ENCODE measurements at places on chromosomes 12 and 14.

DNA sequence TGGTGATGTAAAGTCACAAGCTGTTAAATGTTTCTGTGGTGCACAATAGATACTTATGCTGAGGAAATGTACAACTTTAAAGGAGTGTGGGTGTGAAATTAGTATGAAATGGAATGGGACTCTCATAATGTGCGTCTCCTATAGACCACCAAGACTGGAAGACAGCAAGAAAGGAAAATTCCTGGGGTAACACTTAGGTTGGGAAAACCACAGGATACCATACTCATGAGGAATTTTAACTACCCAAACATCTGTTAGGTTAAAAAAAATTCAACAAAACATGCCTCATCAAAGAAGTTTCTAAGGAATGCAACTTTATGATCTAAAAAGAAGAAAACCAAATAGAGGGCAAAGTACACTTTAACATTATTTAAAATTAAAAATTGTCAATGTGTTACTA, 113.7 kb upstream of the MYF6 start:
- DNase-seq = no peak

GRCh38 chr14:64632056-64632455, 72.2 kb upstream of the PLEKHG3 start:
- no peak for DNase-seq

GRCh38 chr14:68740788-68741476, 51.9 kb downstream of the ZFP36L1 start:
- no peak for DNase-seq

GRCh38 chr12:47312808-47313426, 233.2 kb upstream of the AMIGO2 start:
- no peak for DNase-seq

GRCh38 chr14:33510991-33511390, 439.9 kb downstream of the EGLN3 start:
- DNase-seq = no peak

- peak; percentile 53 for DNase-seq
These were observed 6.3 kb downstream of the TNFRSF1A start for GRCh38 chr12:6335451-6336078.

DNA sequence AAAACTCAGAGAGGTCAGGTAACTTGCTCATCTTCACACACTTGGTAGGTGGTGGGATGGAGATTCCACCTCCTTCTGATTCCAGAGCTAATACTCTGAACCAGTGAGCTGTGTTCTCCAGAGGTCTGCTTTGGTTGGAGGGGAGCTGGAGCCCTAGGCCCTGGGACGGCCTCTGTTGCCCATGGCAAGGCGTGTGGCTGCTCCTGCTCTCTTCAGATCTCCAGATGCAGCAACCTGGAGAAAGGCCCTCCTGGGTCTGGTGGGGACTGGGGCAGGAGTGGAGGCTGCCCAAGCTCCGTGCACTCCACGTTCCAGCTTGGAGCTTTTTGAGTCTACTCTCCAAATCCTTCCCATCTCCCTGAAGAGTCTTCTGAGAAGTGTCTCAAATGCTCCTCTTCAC, 10.7 kb downstream of the CCND2 start:
- DNase-seq = no peak

- DNase-seq = no peak
These were observed 15.7 kb downstream of the ARL6IP4 start for GRCh38 chr12:122996188-122996601.

DNA sequence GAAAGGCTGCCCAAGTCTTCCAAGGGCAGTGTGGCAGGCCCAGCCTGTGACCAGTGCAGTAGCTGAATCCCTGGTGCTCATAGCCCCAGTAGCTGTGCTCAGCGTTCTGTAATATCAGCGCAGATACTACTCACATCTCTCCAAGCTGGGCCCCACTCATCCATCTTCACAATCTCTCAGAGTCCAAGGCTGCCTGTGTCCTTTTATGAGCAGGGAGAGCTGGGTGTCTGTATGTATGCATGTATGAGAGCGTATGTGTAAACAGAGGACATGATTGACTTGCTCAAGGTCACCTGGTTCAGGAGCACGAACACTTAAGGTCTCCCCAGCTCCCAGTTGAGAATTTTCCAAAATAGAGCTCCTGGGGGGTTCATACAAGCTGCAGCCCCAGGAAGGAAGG, 5.4 kb downstream of the AQP6 start:
- DNase-seq = no peak

DNA sequence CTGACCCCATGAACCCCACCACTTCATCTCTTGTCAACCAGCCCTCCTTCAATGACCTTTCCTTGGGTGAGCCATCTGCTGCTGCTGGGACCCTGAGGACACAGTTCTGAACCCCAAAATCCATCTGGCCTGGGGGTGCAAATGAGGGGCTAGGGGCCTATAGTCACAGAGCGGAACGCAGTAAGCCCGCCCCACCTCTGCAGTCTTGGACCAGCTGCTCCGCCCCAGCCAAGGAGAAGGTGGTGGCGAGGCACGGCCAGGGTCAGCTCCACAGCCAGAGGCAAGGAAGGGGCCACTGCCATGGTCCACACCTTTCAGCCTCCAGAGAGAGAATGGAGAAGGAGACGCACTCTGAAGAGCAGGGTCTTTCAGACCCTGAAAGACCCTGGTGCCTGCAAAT, 5.1 kb downstream of the TMEM179 start:
- DNase-seq = no peak

GRCh38 chr14:90714811-90715210, 101.4 kb downstream of the TTC7B start:
- DNase-seq = no peak

- DNase-seq = no peak
These were observed 56.2 kb downstream of the SDR9C7 start for GRCh38 chr12:56878010-56878339.

DNA sequence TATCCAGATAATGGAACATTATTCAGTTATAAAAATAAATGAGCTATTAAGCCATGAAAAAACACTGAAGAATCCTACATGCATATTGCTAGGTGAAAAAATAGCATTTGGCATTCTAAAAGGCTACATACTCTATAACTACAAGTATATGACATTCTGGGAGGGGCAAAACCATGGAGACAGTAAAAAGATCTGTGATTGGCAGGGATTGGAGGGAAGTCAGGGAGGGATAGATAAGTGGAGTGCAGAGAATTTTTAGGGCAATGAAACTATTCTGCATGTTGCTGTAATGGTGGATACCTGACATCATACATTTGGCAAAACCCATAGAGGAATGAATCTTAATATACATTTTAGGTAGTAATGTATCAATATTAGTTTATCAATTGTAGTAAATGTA, 63.1 kb upstream of the SLC38A2 start:
- no peak for DNase-seq

- DNase-seq = no peak
These were observed 3.7 kb downstream of the KMT5A start for GRCh38 chr12:123387508-123388176.

DNA sequence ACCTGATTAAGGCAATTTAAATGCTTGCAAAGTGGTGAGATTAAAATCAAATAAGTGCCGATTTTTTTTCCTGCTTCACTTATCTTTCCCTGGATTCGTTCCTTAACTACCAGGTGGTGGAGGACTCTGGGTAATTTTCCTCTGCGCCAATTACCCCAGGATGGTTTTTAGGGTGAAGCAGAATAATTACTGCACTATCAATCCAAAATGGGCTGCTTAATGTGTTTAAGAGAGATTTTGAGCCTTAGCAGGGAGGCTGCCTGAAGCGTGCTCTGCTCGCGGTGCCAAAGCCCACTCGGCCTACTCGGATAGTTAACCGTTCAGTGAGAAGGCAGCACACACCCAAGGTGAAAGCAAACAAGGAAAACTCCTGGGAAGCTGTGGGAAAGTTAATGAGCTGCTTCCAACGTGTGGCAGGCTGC, 274.9 kb upstream of the LMO3 start:
- DNase-seq = no peak

- no peak for DNase-seq
These were observed 159.6 kb downstream of the BTG1 start for GRCh38 chr12:91986084-91986483.

GRCh38 chr14:68672609-68673285, 120.1 kb downstream of the ZFP36L1 start:
- DNase-seq = no peak

- DNase-seq = peak; percentile 83
These were observed 8.4 kb downstream of the OR6S1 start for GRCh38 chr14:20632831-20633691.

DNA sequence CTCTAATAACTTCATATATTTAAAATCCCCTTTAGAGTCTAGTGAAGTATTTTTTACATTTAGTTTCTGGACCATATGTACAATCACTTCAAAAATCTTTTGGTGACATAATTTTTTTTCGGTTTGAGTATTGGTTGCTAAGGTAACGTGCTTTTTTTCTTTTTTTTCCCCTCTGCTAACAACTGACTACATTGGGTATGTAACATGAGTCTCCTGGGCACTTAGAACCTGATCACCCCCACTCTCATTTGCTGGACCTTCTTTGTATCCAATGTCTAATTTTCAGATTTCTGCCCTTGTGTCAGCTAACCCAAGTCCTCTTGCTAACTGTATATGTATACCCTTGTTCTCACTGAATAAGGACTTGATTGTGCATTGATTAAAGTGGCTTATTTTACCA, 592.9 kb upstream of the FLRT2 start:
- DNase-seq = no peak

DNA sequence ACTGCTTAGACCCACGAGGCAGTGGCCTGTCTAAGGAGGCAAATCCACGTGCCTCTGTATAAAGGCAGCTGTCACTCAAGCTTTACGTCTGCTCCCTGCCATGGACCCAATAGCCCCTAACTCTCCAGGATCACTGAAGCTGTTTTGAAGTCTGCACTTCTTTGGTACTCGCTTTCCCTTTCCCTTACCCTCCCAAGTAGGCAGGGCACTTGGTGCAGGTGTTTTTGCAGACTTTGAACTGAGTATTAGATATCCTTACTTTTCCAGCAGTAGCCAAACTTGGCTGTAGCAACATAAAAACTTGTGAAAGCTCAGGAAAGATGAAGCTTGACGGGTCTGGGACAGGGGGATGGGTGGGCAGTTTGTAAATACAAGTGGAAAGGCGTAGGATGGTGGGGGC, 17.8 kb upstream of the OR6S1 start:
- DNase-seq = no peak

- no peak for DNase-seq
These were observed 167.6 kb downstream of the ANO4 start for GRCh38 chr12:100962086-100962712.

DNA sequence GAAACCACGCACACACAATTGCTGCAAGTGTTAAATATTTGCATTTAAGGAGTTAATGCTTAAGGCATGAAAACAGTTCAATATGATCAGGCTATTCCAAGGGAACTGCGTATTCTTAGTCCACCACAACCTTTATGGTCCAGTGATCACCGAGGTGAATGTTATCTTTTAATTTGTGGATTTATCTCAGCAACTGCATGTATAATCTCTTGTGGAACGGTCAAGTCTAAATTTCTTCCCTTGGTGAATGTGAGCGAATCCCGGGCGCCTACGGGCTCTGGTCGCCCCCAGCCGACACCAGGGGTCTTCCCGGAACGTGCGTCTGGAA, 999 bp upstream of the AK7 start:
- DNase-seq = no peak

DNA sequence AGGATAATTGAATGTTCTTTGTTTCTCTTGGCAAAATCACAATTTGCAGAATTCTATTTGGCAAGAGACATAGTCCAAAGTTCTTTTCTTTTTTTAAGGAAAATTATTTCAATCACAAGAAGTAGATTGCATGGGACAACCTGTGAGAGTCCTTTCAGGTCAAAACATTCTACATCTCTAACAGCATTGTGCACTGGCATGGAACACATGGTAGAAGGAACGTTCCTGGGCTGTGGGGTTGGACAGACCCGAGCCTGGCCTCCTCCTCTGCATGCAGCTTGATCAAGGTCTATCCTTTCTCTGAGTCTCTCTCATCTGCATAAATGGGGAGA, 88.6 kb upstream of the CPSF6 start:
- no peak for DNase-seq

DNA sequence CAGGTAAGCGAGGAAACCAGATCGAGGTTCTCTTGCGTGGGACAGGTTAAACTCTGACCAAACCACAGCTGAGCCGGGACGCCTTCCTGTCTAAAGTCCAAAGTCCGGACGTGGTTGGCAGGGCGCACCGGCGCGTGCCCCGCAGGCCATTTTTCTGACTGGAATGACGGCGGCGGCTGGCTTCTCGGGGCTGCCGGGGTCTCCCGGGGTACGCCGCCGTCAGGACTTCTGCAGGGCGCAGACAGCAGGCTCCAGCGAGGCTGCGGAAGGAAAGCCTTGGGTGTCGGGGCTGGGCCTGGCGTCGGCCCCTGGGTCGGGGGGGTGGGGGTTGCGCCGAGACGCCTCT, 32.8 kb downstream of the MIA2 start:
- DNase-seq = peak; percentile 23

- DNase-seq = no peak
These were observed 57.1 kb downstream of the STON2 start for GRCh38 chr14:81342850-81343580.

DNA sequence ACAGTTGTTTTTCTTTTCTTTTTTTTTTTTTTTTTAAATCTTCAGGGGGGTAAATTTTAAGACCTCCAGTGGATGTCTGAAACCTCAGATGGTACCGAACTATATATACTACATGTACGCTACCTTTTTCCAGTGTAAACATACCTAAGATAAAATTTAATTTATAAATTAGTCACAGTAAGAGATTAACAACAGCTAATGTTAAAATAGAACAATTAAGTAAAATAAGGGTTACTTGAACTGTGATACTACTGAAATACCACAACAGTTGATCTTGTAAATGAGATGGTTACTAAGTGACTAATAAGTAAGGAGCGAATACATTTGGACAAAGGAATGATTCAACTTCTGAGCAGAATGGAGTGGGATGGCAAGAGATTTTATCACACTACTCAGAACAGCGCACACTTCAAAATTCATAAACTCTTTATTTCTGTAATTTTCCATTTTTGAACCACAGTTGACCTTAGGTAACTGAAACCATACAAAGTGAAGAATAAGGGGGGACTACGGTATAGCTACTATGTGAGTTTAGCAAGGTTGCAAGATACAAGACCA, 80.5 kb upstream of the PCED1B start:
- peak; percentile 71 for DNase-seq

DNA sequence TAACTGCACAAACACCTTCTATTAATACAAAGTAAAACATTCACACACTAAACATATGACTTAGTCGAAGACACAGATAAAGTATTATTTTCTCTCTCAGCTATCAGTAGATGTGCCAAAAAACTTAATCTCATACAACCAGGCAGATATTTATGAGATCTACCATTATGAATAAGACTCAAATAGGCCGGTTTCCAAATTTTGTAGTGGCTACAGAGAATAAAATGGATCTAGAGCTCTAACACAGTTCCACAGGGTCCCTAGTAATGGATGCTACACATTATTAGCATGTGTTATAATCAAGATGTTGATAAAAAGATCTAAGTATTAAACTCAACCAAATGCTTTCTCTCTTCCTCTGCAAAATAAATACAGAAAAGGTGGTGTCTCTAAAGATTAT, 10.4 kb downstream of the SAV1 start:
- no peak for DNase-seq

All from RWPE1 (cell line).